MM.1S (cell line): ENCODE measurements at places on chromosomes 16 and 17.

GRCh38 chr17:57508671-57509070 is 236.4 kb downstream of the CCDC182 start:
- DNase-seq = peak; percentile 70

DNA sequence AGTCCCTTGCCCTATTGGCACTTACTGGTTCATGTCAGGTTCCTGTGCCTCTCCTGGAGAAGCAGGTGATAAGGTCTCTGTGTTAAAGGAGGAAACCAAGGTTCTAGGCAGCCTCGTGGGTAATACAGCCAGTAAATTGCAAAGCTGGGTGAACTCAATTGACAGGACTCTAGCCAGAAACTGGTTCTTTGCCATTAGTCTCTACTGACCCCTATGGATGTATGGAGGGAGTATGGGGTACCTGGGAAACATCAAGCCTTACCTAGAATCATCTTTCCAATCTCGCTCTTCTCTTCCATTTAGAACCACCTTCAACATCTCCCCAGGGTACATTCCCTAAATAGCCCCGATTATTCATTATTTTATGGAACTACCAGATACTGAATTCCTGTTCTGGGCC is 169.3 kb downstream of the CDH13 start:
- DNase-seq = no peak

- no peak for DNase-seq
Measured at GRCh38 chr17:7243453-7243729, 1.1 kb upstream of the GABARAP start.

GRCh38 chr17:74012465-74012864 is 191.0 kb upstream of the RPL38 start:
- DNase-seq = no peak

DNA sequence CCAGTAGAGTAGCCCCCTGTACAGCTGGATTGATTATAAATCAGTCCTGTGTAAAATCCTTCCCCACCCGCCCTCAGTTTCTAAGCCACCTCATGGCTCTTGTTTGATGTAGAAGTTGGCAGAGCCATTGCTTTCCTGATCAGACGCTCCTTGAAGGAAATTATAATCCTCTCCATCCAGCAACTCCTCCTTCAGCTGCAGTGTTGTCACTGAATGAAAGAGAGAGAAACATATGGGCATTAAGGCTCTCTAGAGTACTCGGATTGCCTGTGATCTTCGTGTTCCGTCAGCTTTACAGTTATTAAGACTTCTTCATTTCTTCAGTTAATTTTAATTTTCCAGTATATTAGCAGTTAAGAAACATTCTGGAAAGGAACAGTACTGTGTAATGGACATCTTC is 14.3 kb downstream of the NME2 start:
- no peak for DNase-seq

- no peak for DNase-seq
Measured at GRCh38 chr17:83185023-83186002, 105.9 kb downstream of the METRNL start.

- DNase-seq = peak; percentile 39
Measured at GRCh38 chr16:4315186-4316107, at the start of gene GLIS2. Gene GLIS2, plus strand, starts transcription at chr16:4316067. Its CDS starts 16,214 bp downstream, at chr16:4332281.

- DNase-seq = no peak
Measured at GRCh38 chr16:81694494-81695280, 84.4 kb upstream of the PLCG2 start.

DNA sequence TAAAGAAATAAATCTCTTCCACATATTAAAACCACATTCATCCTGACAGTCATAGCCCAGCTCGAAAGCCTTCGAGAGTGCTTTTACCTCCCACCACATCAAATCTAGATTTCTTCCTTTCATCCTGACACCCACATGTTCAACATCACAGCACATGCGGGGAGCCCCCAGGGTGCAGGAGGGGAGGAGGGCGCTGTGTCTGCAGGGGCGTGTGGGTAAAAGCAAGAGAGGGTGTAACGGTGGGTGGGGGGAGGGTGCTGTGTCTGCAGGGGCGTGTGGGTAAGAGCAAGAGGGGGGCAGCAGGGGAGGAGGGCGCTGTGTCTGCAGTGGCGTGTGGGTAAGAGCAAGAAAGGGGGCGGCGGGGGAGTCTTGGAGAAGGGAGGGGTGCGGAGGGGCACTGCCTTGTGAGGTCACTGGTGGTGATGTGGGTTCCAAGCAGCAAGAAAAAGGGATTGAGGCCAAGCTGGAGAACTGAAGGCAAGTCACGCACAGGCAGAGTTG is 34.7 kb downstream of the ADCY9 start:
- no peak for DNase-seq

GRCh38 chr17:41665566-41666236 is 23.0 kb upstream of the EIF1 start:
- DNase-seq = peak; percentile 97

GRCh38 chr16:5820472-5820871 is 722.9 kb upstream of the EEF2KMT start:
- no peak for DNase-seq

DNA sequence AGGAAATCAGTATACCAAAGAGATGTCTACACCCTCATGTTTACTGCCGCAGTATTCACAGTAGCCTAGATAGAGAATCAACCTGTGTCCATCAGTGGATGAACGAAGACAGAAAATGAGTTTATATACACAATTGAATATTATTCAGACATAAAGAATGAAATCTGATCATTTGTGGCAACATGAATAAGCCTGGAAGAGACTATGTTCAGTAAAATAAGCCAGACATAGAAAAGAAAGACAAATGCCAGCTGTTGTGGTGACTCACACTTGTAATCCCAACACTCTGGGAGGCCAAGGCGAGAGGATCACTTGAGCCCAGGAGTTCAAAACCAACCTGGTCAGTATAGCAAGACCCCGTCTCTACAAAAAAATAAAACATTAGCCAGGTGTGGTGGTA is 16.1 kb downstream of the NUDT16L1 start:
- no peak for DNase-seq

DNA sequence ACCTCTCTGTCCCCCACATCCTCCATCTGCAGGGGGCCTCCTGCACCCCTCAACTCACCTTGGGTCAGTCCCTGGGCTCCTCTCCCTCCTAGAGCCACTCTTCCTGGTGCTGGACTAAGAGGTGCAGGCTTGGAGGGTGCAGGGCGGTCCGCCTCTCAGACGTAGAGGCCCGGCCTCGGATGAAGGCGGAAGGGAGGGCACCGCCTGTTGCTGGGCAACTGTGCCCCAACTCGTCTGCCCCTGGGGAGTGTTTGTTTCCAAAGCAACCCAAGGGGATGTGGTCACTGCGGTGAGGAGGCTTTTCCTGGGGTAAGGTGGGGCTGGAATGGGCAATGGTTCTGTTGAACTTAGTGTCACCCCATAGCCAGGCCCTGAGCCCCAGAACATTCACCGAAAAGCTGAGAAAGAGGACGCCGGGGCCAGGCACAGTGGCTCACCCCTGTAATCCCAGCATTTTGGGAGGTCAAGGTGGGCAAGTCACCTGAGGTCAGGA is at the start of gene C16orf54:
Gene C16orf54, minus strand, starts transcription at position 138 of the 493 bp plus-strand sequence. CDS start 1,039 bp downstream, outside the sequence.
- peak; percentile 95 for DNase-seq

GRCh38 chr17:78127239-78127887 is 1.2 kb downstream of the TMC6 start:
- DNase-seq = peak; percentile 90

DNA sequence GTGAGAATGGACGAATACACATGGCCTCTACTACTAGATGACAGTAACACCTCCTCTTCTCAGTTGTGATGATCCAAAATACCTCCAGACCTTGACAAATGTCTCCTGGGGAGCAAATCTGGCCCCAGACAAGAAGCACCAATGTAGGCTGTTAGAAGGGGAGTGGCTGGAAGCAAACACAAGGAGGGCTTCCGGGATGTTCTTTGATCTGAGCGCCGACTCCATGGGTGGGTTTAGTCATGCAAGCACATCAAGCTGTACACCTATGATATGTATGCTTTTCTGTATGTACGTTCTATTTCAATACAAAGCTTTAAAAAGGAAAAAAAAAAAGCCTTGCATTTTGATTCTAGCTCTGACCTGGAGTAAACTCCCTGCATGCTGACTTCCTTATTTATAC is 61.4 kb downstream of the ARHGAP17 start:
- DNase-seq = no peak

GRCh38 chr17:27741971-27742575 is 58.3 kb downstream of the NOS2 start:
- DNase-seq = no peak

DNA sequence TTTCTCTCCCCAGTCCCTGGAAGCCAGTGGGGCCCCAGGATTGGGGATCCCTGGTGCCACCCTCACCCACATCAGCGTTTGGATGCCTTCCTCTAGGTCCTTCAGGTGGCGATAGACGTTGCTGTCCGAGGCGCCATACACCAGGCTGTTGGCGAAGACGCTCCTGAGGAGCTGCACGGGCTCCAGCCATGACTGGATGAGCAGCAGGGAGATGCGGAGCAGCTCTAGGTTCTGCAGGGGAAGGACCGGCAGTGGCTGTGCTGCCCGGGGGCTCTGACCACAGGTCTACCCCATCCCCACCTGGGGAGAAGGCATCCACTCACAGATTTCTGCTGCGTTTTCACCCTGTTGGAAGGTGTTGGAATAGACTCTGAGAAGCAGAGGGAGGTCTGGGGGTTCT is 1.0 kb downstream of the GH2 start:
- DNase-seq = no peak

GRCh38 chr16:27426423-27427408 is 24.7 kb downstream of the IL21R start:
- DNase-seq = no peak

DNA sequence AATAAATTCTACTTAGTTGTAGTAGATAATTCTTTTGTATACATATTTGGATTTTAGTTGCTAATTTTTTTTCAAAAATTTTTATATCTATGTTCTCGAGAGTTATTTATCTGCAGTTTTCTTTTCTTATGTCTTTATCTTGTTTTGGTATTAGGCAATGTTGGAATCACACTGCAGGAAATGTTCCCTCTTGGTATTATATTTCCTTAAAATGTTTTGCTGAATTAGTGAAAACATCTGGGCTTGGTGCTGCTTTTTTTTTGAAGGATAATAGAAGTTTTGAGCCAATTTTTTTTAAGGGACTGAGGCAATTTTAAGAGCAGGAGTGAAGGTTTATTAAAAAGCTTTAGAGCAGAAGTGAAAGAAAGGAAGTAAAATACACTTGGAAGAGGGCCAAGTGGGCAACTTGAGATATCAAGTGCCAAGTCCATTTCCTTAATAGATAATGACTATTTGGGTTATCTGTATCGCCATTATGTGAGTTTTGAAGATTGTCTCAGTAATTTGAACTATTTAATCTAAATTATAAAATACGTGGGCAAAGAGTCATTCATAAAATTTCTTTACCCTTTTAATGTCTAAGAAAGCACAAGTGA is 1390.1 kb upstream of the CDH8 start:
- no peak for DNase-seq

DNA sequence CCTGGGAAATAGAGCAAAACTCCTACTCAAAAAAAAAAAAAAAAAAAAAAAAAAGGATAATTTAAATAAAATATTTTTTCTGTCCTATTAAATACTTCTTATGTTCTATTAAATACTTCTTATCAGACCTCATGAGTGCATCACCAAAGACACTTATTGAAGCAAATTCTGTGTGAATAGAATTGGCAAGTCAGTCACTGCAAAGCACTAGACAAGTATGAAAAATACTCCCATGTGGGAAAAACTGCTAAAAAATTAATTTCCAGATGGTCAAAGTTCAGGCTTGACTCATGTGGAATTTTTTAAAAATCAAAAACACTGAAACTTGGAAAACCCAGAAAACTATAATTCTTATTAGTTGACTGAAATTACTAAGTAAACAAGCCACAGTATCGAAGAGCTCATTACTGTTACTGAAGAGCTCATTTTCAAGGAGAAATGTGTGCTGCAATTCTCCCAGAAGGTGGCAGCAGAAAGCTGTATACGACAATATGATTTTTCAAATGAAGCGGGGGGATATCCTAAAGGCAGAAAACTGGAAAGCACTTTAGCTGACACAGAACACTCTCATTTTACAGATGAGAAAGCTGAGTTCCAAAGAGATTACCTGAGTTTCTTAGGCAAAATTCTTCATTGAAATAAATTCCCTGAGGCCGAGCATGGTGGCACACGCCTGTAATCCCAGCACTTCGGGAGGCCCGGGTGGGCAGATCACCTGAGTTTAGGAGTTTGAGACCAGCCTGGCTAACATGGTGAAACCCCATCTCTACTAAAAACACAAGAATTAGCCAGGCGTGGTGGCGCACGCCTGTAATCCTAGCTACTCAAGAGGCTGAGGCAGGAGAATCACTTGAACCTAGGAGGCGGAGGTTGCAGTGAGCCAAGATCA is 15.9 kb upstream of the FBXO47 start:
- DNase-seq = peak; percentile 66

- DNase-seq = no peak
Measured at GRCh38 chr16:27427538-27427937, 25.6 kb downstream of the IL21R start.

DNA sequence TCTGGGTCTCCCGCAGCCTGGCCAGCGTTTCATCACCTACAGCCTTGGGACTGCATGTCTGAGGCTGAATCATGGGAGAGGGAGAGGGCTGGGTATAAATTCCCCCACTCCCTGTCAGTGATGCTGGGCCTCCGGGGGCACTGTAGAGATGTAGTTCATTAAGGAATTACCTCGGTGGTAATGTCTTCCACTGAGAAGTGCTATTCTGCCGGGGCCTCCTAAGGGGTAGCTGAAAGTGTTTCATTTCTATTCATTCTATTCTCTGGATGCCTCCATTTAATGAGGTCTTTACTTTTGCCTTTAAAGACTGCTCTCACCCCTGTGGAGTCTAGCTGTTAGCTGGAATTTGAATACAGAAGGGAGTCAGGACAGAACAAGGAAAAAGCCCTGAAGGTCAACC is 116.4 kb upstream of the HS3ST4 start:
- DNase-seq = no peak

DNA sequence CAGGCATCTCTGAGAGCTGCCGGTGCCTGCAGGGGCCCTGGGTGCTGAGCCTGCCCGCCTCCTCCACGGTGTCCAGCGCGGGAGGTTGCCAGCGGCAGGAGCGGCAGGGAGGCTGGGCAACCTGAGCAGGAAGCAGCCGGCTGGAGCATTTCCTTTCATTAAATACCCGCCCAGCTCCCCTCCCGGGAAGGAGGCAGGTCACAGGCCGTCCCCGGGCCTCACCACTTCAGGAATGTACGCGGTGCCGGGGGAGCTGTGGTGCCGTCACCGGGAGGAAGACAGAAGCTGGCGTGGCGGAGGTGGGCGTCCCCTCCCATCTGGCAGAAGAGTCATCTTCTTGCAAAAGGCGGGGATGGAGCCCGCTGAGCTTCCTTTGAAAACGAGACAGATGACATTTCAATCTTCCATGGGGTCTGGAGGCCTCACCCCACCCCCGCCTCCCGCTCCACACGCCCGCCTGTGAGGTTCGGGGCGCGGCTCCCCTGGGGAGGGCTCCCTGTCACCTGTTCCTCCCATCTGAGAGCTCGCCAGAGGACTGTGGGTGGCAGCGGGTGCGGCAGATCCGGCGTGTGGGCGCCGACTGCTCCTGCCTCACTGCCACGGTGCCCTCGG is 16.0 kb downstream of the SOX8 start:
- DNase-seq = no peak

DNA sequence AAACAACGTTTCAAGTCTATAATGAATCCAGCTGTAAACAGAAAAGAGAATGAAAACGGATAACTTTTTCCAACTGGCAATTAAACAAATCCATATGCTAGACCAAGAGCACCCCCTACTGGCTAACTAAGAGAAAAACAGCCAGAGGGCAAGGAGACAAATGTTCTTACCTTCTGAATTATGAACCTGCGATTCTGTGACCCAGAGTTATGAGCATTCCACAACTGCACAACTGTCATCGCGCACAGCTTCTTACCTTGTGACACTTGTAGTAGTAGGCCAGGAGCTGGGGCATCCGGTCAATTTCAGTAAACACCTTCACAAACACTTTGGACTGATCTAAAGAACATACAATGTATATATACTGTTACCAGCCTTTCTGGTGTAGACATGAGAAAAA is 18.6 kb downstream of the COG7 start:
- peak; percentile 77 for DNase-seq
